Activated naive CD4-positive, alpha-beta T cell treated with anti-CD3 and anti-CD28 coated beads for 36 hours (primary cell): ENCODE measurements at places on chromosomes 5 and 9.

GRCh38 chr9:136046554-136046920, 48.6 kb downstream of the NACC2 start:
- no peak for DNase-seq

- no peak for DNase-seq
Observed at GRCh38 chr5:143290125-143290524, 113.4 kb downstream of the NR3C1 start.

GRCh38 chr5:135568246-135568645, 10.5 kb downstream of the CXCL14 start:
- DNase-seq: no peak

- DNase-seq: no peak
Observed at GRCh38 chr5:72749362-72749997, 67.0 kb upstream of the TNPO1 start.

DNA sequence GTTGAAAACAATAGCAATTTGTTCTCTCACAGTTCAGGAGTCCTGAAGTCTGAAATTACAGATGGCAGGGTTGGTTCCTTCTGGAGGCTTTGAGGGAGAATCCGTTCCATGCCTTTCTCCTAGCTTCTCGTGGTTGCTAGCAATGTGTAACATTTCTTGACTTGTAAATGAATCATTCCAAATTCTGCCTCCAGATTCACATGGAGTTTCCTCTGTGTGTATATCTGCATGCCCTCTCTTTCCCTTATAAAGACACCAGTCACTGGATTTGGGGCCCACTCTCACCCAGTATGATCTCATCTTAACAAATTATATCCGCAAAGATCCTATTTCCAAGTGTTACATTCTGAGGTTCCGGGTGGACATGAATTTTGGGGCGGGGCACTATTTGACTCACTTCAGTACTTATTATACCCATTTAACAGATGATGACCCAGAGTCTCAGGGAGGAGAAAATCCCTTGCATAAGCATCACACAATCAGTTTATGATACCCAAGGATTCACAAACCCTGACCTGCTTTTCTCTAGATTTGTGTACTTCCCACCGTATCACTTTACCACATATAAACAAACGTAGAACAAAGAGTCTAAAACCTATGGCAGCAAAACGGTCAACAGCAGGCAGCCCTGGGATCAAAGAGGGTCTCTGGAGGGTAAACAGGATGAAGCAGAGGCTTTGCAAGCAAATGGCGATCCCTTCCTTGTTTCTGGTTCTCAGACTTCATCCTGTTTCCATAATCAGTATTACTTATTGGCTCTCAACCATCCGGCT, 93.7 kb downstream of the C9orf152 start:
- DNase-seq: no peak

- DNase-seq: no peak
Observed at GRCh38 chr5:33474931-33475499, 34.2 kb downstream of the TARS1 start.

GRCh38 chr5:156154757-156155156, 172.2 kb upstream of the SGCD start:
- DNase-seq: no peak

- no peak for DNase-seq
Observed at GRCh38 chr5:180525399-180525798, 31.2 kb downstream of the CNOT6 start.
